COLO829 (cell line): ENCODE measurements at places on chromosomes 1 and 21.

GRCh38 chr1:109863667-109864046 is 47.0 kb upstream of the CSF1 start:
- no peak for DNase-seq

- DNase-seq, result no peak
Observed at GRCh38 chr1:243346468-243346867, 90.6 kb downstream of the SDCCAG8 start.

DNA sequence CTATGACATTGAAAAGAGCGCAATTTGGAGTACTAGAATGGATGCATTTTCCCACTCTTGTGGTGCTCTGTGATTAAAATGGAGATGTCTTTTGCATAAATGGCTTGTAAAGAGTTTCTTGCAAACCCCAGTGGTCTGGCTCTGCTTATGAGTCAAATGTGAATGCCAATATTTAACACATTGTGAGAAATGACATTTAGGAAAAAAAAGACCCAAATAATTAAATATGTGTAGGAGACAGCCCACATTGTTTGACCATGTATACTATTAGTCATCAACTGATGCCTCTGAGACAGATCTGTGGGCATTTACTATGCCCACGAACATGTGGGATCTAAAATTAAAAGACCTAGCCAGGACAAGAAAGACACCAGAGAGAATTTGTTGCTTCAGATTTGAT is 22.2 kb upstream of the RUNX1 start:
- DNase-seq, result peak; percentile 40

DNA sequence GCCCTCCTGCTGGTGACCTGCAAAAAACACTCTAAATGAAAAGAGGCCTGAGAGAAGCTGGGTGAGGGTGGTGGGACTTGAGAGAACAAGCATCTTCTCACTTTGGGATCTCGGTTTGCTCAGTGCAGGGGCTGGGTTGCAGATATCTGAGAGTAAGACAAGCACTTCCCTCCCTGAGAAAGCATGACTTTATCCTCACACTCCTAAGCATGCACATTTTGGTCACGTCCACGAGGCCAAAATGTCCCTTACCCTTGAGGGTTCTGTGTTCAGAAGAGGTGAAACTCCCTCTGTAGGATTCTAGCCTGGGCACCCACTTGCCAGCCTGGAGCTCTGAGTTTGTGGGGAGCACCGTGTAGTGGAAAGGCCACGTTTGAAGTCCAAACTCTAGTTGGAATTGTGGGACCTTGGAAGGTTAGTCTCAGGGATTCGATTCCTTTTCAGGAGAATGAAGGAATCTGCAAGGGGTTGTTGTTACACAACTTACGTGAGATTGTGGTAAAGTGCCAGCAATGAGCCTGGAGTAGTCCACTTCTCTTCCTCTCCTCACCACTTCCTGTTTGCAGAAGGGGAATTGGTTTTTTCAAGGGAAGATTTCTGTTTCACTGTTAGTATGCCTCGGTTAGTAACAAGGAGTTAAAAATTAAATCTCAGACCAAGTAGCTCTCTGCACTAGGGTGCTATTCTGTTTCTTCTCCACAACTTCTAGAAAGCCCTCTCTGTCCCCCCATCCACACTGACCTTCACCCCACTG is 3.0 kb downstream of the FCAMR start:
- DNase-seq, result no peak

DNA sequence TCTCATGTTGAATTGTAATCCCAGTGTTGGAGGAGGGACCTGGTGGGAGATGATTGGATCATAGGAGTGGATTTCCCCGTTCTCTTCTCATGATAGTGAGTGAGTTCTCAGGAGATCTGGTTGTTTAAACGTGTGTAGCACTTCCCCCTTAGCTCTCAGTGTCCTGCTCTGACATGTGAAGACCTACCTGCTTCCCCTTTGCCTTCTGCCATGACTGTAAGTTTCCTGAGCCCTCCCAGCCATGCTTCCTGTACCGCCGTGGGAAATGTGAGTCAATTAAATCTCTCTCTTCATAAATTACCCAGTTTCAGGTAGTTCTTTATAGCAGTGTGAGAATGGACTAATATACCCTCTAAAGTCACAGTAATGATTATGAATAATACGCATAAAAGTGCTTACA is 248.4 kb upstream of the LRRC7 start:
- DNase-seq, result no peak

GRCh38 chr1:160094806-160095205 is 3.6 kb downstream of the IGSF8 start:
- no peak for DNase-seq

DNA sequence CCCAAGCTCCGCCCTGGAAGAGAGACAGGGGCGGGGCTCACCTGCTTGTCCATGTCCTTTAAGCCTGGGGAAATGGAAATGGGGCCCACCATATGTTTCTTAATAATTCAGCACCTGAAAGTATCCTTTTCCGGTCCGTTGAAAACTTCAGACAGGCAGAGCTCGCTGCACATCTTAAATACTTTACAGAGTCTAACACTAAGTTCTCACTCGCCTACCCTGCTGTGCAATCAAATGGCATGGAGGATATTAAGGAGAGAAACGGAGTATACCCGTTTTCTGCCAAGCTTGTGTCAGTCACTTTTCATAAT is 467 bp upstream of the CC2D1B start:
- DNase-seq, result no peak

DNA sequence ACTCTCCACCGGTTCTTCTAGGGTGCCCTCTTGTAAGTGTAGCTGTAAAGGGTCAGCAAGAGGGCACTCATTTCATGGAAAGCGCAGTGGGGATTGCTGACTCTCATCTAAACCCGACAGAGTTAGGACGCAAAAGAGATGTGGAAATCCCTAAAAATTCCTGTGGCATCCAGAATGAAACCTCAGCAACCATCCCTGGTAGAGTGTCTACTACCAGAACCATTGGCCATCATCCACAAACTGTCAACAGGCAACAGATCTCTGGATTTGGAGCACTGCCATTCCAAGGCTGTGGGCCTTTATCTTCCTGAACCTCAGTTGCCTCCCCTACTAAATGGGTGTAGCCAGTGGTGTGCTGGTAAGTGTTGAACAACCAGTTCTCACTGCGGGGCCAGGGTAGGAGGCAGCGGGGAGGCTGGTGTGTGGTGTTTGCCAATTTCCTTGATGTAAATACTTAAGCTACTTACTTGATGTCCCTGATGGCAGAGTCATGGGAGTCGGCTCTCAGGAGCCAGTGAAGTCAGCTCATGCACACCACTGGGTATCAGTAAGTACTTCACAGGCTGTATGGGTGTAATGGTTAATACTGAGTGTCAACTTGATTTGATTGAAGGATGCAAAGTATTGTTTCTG is 195.8 kb downstream of the KAZN start:
- DNase-seq, result no peak

- no peak for DNase-seq
Observed at GRCh38 chr1:187275985-187276575, 447.3 kb downstream of the PLA2G4A start.

GRCh38 chr1:62922006-62922405 is 138.1 kb downstream of the ATG4C start:
- no peak for DNase-seq

DNA sequence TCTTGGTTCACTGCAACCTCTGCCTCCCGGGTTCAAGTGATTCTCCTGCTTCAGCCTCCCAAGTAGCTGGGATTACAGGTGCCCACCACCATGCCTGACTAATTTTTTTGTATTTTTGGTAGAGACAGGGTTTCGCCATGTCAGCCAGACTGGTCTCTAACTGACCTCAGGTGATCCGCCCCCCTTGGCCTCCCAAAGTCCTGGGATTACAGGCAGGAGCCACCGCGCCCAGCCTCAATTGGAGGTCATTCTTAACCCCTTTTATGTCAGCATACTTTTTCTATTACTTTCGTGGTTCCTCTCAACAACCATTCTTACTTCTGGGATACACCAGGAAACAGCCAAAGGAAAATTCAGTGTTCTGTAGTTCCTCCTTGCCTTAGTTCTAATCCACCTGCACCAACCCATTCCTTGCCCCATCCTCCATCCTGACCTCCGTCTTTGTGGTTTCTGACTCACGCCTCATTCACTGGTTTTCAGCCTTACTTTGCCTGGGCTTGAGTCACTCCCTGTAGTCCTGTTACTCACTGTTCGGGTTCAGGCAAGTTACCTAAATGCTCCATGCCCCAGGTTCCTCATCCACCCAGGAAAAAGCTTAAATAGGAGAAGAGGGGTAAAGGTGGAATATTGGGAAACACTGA is 12.9 kb upstream of the BCL10 start:
- no peak for DNase-seq

DNA sequence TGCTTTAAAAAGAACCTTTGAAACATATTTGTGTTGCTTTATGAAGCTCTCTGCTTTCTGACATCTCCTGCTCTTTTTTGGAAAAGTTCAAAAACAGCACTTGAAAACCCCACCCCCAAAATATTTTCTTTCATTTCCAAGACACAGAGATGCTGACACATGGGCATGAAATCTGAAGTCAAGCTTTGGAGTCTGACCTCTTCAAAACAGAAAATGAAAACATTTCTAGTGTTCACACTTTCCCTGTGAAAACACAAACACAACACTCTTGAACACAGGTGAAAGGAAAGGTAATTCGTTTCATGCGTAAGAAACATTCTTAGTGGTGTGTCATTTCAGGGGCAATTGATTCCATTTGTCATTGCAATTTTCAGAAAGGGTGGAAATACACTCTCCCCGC is 10.8 kb downstream of the NGF start:
- DNase-seq, result no peak

DNA sequence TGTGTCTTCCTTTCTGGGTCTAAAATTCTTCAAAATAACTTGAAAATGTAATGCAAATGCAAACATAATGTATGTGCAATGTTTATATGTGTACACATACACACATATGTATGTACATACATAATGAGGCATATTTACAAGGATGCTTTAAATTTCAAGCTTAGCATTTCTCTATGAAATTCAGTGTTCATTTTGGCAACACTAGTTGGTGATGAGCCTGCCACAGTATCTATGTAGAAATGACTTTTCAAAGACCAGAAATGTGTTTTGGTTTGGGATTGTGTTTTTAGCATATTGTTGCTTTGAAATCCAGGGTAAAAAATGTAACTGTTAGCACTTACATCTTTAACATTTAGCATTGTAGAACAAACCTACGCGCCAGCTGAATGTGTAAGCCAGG is 10.1 kb downstream of the GABPA start:
- DNase-seq, result no peak

DNA sequence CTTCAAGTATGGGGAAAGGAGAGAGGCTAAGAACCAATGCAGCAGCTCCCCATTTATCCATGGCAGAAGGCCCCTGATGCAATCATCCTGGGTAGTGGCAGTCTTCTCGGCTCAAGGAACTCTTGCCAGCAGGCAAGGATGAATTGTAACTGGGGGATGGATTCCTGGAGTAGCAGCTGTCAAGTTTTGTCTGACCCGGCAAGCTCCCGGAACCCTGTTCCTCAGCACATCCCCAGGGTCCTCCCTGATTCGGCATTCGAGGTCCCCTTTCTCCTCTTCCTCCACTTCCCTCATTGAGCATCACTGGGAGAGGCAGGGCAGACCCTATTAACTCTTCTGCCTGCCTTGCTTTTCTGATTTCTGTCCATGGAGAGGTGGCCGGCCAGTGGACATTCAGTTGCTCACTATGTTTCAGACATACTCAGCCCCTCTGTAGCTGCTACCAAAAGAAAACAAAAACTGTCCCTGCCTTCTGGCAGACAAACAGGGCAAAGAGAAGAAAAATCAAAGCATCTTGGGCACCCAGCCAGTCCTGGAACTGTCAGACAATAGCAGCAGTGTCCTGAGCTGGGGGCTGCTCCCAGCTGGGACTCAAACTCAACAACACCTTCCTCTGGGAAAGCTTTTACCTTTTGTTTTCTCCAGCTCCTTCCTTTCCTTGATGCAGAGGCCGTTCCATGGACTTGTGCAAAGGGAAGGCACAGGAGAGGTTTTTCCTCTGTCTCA is 5.6 kb upstream of the PTCH2 start:
- DNase-seq, result peak; percentile 57

DNA sequence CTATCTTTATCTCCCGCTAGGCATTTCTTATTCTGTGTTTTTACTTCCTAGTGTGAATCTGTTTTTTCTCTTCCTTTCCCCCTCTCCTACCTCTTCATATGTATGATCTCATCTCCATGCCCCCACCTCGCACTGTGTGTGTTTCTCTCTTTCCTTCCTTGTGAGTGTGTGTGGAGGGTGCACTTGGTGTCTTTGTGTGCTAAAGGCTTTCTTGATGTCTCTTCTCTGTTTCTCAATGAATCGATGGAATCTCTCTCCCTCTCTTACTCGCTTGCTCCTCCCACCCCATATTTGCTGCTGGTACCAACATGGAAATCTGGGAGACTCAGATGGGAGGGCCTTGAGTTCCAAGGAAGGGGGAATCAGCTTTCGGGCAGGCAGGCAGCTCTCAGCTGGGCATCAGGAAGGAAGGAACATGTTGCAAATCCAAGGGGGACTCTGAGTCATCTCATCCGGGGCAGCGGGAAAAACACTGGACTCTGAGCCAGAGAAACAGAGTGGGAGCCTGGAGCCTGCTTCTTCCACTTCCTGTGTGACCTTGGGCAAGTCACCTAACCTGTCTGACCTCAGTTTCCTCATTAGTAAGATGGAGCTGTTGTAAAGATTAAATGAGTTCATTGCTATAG is 147.5 kb downstream of the PTPRU start:
- no peak for DNase-seq
